PC-3 (cell line): ENCODE measurements at places on chromosomes 11 and 22. TPM values are rescaled to one million over a fixed set of nuclear protein-coding genes. Genes with fewer than 3 reads are reported as not detected.

Gene MRGPRX3
- not detected in 2 replicates for total RNA-seq

- DNase-seq = no peak
Measured at GRCh38 chr11:122421702-122422101, 233.8 kb upstream of the UBASH3B start.

GRCh38 chr22:20587206-20587958, 80.0 kb downstream of the MED15 start:
- DNase-seq = no peak

DNA sequence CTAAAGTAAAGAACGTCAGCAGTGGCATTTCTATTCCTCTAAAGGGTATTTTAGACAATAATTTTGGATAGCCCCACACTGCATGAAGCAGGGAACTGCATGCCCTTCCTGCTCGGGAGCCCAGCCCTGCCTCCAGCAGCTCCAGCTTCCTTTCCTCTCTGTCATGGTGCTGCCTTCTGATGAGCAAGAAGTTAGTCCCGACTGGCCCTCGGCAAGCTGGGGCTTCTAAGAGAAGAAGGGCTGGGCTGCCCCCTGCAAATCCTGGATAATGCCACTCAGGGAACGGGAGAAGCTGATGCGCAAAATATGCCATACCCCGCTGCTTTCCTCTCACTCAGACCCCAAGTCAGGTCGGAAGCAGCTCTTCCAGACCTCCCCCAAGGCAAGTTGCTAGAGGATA, 296.4 kb downstream of the ETS1 start:
- no peak for DNase-seq

DNA sequence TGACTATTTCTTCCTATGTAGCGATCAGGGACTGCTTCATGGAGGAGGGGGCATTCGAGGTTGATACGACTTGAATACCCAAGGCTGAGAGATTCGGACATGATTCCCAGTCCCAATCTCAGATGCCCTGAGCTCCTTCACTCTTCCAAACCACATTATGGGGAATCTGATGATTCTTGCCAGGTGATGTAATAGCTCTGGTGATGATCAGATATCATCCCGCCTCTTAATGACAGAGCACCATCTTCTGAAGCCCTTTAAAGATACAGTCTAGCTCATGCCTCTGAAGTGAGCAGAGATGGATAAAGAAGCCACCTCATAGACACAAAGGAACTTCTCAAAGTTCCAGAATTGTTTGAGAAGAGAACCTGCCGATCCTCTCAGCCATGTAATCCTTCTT, 8.9 kb upstream of the CLMP start:
- DNase-seq = no peak
